ENCODE measurements at places on chromosomes 1 and 21.

DNA sequence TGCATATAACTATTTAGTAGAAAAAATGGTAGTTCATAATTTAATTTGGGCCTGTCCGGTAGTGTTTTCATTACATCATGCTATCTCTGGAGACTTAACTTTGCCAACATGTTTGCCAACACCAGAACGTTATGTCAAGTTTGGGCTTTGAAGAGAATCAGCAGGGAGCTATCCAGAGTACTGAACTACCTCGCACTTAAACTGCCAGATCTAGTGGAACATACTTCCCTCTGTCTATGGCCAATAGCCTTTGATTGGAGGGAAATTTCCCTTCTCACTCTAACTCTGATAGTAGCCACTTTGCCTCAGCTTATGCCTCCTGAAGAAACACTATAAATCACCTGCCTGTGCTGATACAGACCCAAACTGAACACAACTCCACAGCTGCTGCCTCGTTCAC lies 10.0 kb downstream of the LRRC53 start:
- peak; percentile 48 for DNase-seq

DNA sequence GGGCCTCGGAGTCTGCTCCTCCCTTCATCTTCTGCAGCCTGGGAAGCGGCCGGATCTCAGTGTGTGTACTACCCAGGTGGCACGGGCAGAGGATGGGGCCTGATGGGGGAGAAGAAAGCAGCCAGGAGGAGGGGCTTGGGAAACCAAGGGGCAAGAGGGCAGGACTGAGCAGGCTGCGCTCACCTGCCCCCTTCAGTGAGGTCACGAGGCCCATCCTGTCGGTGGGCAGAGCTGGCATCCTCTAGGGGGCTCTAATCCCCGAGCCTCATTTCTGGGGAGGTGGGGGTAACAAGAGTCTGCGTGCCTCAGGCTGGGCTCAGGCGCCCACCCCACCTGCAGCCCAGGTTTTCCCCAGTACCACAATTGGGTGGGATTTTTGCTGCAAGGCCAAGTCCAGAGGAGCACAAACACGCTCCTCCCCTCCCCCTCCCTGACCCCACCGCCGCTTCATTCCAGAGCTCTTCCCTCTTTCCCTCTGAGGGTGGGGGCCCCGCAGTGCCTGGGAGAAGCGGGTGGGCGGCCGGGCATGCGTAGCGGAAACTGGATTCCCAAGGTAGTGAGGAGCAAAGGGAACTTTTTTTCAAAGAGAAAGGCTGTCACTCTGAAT lies 1.8 kb upstream of the WNT3A start:
- no peak for DNase-seq

DNA sequence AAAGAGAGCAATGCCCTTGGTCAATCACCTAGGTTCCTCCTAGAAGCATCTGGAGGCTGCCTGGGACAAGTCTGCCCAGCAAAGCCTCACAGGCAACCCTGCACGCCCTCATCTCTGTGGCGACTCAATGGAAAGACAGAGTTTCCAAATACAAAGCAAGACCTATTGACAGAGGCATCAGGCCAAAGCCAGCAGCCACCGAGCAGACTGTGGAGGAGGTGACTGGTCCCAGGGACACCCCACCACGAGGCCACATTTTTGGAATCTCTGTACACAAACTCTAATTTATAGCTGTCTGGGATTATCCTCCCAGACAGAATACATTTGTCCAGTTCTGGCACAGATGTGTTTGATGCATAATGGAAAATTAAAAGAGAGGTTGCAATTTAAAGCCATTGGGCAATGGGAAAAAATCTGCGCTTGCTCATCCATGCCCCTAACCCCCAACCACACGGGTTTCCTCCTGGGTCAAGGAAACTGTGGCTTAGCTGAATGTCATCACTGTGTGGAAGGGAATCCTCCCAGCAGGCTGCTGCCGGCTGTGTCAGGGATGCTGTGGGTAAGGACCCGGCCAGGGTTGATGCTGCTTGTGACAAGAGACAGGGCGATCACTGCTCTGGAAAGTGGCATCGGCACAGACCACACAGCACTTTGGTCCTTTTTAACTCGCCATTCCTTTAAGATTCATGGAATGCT lies 14.3 kb downstream of the TSPAN2 start:
- no peak for DNase-seq

GRCh38 chr1:16117936-16118335 lies 37.9 kb downstream of the EPHA2 start:
- no peak for DNase-seq

GRCh38 chr21:34670962-34671348 lies 2.2 kb downstream of the CLIC6 start:
- DNase-seq = no peak

DNA sequence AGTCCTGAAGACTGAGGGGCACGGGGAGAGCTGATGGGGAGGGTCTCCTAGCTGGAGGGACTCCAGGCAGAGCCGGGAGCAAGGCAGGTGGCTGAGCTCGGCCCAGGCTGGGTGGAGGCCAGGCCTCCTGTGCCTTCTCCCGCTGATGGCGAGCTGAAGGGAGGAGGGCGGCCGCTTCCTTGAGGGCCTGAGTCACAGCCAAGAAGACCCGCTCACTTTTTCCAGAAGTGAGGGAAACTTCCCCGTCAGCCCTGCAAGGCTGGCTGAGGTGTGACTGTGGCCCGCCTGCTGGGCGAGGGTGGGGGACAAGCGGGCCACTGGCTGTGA lies 1.7 kb upstream of the VWA1 start:
- peak; percentile 39 for DNase-seq

DNA sequence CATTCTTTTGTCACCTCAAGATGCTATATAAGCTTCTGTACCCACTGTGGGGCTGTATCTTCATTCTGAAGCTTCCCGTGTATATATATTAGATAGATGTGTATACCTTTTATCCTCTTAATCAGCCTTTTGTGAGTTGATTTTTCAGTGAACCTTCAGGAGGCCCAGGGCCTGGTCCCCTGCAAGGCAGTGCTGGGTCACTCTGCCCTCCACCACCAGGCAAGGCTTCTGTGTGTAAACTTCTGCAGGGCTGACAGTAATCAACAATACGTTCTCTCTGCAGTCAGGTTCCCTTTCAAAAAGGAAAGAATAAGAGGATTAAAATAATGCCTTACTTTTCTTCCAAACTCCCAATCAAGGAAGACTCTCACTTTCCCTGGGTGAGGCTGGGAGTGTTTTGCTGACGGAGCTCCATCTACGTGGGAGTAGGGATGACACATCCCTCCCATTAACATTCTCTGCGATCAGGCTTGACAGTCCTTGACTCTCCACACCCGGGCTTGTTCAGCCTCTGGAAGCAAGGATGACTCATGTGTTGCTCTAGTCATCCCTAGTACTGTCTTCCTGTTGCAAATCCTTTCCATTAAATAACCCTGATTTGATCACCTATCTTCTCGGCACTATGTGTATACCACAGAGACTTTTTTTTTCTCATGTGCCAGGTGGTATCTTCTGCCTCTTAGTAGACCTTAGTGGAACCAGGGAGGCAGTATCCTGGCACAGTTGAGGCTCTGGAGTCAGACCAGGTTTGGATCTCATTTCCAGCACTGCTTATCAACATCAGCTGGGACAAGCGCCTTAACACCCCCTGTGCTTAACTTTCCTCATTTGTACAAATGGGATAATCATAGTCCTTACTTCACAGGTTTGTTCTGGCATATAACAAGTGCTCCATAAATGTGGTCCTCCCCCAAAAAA lies 70.3 kb upstream of the KCNK1 start:
- peak; percentile 33 for DNase-seq

GRCh38 chr1:234288946-234289345 lies 84.3 kb upstream of the COA6 start:
- no peak for DNase-seq

DNA sequence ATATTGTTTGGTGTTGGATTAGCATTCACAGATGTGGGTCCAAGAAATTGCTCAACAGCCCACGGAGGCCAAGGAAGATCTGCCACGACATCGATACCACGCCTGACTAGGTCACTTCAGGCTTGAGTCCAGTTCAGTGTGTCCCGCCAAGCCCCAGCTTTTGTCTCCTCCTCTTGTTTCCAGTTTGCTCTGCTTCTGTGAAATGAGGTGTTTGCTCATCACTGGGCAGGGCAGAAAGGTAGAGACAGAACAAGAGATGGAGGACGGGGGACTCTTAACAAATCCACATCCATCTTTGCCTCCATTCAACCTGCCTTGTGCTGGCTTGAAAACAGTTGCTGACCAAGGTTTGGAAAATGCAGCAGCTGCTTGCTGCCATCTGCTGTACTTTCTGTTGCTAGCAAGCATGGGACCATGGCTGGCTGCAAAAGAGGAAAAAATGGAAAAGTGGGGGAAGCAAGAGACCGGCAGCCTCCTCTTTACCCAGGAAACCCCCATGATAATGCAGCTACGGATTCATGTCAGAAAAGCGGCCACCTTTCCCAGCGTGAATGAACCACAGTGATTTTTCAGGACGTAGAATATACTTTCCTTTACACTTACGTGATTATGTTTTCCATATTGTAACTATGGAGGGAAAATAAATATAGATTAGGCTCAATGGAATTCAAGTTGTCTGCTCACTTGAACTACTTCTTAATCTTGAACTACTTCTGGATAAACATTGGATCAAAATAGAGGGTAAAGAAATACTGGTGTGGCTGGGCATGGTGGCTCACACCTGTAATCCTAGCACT lies 80.2 kb upstream of the GREM2 start:
- DNase-seq = peak; percentile 78

GRCh38 chr1:201488830-201489589 lies 17.9 kb downstream of the CSRP1 start:
- DNase-seq = peak; percentile 96

DNA sequence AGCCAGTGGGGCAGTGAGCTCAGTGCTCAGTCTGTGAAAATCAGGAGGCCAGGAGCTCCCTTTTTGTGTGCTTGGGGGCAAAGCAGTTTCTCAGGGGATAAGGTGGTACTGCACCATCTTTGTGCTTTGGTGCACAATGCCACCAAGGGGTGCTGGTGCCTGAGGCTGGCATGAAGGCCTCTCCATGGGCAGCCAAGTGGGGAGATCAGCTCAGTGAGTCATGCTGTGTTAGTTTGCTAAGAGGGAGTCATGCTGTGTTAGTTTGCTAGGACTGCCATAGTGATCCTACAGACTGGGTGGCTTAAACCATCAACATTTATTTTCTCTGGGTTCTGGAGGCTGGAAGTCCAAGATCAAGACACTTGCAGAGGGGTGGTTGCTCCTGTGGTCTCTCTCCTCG lies 428.1 kb downstream of the PRDM2 start:
- no peak for DNase-seq

- DNase-seq = peak; percentile 69
Measured at GRCh38 chr1:2229037-2229864, 1.1 kb downstream of the SKI start.

DNA sequence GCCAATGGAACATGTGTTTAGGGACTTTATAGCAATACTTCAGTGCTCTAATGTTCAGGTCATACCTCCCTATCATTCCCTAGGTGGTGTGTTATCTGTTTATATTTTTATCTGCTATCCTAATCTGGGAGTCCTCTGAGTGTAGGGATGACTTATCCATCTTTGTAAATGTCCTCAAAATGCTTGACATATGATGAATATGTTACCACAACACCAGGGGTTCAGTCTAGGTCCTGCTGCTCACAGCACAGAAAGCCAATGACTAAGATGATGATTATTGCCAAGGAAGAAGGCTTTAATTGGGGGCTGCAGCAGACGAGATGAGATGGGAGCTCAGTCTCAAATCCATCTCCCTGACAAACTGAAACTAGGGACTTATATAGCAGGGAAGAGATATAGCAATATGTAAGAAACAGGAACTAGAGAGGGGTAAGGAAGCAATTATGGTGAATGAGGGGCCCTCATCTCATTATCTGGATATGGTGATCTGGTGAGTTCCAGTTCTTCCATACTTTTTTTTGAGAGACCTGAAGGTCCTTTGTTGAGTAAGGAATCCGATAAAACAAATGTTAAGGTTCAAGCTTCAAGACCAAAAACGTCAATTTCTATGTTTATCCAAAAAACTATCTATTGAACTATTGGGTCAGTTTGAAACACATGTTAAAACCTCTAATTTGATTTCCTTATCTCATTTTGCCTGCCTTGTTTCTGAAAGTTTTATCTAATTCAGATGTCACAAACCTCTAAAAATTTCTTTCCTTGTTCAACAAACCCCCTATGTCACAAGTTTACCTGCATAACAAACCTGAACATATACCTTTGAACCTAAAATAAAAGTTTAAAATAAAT lies 256.7 kb upstream of the CACYBP start:
- DNase-seq = peak; percentile 12

DNA sequence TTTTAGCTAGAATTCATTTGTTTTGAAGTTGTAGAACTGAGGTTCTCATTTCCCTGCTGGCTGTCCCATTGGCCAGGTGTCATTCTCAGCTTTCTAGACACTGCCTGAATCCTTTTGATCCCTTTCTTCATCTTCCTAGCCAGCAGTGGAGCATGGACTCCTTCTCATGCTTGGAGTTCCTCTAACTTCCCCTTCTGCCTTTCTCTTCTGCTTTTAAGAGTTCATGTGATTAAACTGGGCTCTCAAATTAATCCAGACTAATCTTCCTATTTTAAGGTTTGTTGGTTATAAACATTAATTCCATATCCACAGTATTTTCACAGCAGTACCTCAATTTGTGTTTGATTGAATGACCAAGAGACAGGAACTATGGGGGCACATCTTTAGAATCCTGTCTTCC lies 52.3 kb downstream of the ADAMTS5 start:
- DNase-seq = no peak

- no peak for DNase-seq
Measured at GRCh38 chr1:169624912-169625311, 5.0 kb downstream of the SELP start.

DNA sequence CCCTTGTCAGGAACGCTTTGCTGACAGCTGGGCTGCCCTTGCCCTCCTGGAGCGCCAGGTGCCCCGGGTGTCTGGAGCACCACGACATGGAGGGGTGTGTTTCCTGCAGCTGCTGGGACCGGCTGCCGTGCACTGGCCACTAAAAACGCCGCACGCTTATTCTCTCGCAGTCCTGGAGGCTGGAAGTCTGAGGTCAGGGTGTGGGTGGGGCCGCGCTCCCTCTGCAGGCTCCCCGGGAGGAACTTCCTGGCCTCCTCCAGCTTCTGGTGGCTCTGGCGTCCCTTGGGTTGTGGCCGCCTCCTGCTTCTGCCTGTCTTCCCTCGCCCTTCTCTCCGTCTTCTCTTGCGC lies 28.0 kb upstream of the PLCH2 start:
- no peak for DNase-seq
